Astrocyte of the spinal cord (primary cell): ENCODE measurements at places on chromosomes 2 and 18.

- no peak for DNase-seq
These were observed 80.1 kb downstream of the KCNS3 start for GRCh38 chr2:17958466-17959092.

DNA sequence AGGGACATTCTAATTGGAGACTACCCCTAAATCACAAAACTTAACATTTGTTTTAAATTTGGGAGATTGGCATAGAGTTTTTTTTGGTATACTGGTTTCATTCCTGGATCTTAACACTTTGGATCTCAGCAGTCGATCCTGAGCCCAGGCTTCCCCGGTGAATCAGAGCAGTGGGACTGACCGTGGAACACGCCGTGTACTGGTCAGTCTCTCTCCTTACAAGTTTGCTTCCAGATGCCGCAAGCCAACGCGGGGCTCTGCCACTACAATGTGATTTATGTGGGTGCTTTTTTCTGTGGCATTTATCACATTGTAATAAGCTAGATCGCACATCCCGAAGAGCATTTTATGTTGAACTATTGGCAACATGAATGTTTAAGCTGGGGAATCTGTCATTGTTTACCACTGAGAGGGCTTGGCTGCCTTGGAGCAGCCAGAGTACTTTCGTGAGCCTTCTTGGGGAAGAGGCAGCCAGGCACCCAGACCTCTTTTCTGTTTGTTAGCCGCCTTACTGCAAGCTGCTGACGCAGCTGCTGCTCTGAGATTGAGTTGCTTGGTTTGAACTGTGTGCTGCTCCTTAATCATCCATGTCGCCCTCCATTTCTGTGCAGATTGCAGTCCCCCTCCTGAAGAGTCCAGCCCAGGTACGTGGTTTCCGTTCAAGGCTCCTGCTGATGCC lies 49.3 kb downstream of the COA5 start:
- DNase-seq: peak; percentile 5

- DNase-seq: no peak
These were observed 219.3 kb upstream of the TMEFF2 start for GRCh38 chr2:192413812-192414681.

- DNase-seq: no peak
These were observed 961.4 kb downstream of the DSC3 start for GRCh38 chr18:30081122-30081521.

- DNase-seq: no peak
These were observed 843.6 kb downstream of the TRIB2 start for GRCh38 chr2:13560322-13560721.

- no peak for DNase-seq
These were observed 119.7 kb downstream of the RDH14 start for GRCh38 chr2:18440777-18441176.

GRCh38 chr2:199452260-199452990 lies 5.3 kb downstream of the SATB2 start:
- DNase-seq: no peak

- no peak for DNase-seq
These were observed 344.3 kb downstream of the CYP26B1 start for GRCh38 chr2:71803398-71803797.

GRCh38 chr2:6025391-6025790 lies 333.2 kb downstream of the SOX11 start:
- DNase-seq: no peak

- peak; percentile 76 for DNase-seq
These were observed 25.7 kb downstream of the TMEM177 start for GRCh38 chr2:119704670-119705120.

GRCh38 chr18:28905509-28905908 lies 728.6 kb upstream of the CDH2 start:
- DNase-seq: peak; percentile 35

GRCh38 chr2:176612736-176613135 lies 343.5 kb downstream of the MTX2 start:
- DNase-seq: peak; percentile 22

DNA sequence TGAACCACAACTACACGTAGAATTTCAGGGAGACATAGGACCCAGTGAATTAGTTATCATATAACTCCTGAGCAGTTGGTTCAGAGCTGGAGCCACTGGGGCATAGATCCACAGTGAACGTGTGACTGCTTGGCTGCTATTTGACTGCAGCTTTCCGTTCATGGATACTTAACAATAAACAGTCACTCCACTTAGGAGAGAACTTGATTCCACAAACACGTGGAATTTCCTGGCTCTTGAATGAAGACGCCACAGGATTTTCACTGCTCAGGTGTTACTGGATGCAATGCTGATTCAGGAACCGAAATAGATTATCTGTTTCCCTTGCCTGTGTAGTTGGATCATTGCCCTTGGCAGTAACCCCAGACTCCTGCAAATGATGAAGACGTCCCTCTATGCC lies 679.1 kb upstream of the ZEB2 start:
- no peak for DNase-seq

DNA sequence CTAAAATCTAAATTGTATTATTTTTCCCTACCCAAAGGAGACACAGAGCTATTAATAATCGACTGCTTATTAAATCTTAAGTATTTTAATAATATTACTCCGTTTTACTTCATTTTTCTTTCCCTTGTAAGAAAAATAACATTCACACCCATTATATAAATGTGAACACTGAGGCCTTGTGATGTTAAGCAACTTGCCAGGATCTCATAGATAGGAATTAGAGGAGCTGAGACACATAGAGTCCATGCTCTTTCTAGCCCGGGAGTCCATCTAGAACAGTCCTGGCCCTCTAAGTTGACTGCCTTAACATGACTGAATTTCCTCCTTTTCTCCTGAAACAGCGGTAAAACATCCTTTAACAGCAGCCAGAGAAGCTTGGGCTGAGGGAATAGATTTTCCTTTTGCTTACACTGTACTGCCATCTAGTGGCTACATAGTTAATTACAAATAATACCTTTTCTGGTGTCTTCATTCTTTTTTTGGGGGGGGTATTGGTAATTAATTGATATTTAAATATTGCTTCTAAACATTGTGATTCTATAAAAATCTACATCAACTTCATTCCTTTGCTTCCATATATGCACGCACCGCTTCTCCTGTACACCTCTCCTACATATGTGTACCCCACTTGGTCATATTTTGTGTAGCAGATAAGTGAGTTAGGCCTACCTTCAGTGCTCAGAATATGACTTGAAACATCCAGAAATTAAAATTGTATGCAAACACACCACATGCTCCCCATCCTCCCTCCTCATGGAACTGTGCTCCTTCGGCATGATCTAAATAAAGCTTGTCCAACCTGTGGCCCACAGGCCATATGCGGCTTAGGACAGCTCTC lies 125.8 kb upstream of the HNMT start:
- DNase-seq: peak; percentile 57

GRCh38 chr2:207593277-207593676 lies 31.9 kb downstream of the METTL21A start:
- no peak for DNase-seq

GRCh38 chr2:106521016-106521415 lies 33.9 kb downstream of the CD8B2 start:
- no peak for DNase-seq

DNA sequence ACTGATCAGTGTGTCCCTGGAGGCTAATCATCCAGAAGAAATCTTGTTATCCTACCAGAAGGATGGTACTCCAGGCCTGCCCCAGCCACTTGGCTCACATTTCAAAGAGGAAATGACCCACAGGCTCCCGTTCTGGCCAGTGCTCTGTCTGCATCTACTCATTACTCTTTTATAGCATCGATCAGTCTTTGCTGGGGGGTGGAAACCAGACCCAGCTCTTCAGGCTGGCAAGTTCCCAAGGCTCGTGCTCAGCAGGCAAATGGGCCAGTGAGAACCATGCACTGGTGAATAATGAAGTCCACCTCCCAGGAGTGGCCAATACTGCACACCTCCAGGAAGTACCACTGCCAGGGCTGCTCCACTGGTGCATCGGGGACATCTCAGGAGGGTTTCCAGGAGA lies 38.8 kb downstream of the DNER start:
- no peak for DNase-seq

- DNase-seq: no peak
These were observed 864.6 kb downstream of the SUCLG1 start for GRCh38 chr2:83594241-83595120.

DNA sequence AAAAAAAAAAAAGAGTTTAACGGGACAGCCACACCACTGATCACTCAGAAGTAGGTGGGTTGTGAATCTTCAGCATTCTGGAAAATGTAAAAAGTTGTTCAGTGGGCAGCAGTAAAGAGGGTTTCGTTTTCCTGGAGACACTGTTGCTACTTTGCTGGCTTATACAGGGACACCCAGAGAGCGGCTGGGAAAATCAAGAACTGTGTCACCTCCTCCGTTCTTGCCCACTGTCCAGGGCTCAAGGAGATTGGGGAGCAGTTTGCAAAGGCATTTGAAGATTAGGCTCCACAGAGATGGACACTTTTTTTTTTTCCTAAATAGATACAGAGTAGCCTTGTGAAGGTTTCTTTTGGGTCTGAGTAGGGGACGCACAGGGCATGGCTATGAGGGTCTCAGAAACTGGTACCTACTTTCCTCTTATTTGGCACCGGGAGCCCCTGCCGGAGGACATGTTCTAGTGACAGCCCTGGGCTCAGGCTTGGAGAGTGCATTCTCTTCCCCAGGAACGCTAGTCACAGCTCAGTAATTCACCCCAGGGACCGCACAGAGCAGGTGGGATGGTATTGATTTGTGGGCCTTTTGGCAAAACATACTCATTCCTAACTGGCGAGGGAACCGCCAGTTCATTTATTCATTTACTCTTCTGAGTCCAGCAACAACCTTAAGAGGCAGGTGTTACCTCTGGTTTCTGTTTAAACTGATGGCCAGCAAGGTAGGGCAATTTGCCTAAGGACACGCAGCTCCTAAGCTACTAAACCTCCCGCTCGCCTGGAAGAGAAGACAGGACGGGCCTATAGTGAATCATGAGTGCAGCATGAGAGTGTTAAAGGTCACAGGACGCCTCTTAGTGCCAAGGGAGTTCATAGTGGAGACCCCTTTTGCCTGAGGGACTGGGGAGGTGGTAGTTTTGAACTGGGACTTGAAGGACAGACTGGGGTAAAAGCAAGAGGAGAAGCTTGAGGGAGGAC lies 53.1 kb downstream of the HPCAL1 start:
- no peak for DNase-seq

DNA sequence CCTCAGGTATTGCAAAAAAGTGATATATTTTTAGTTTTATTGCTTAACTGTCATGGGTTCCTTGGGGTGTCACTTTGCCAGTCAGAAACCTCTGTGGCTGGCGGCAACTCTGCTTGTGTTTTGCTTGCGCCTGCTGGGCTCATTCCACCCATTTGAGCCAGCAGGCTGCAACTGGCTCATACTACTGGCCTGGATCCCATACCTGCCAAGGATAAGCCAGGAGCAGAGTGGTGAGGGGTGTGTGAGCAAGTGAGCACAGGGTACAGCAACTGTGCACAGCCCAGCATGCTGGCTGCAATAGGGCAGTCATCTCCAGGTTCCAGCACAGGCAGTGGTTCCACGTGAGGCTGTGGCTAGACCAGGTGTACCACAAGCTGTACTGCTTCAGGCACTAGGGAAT lies 687.5 kb downstream of the NYAP2 start:
- DNase-seq: no peak

DNA sequence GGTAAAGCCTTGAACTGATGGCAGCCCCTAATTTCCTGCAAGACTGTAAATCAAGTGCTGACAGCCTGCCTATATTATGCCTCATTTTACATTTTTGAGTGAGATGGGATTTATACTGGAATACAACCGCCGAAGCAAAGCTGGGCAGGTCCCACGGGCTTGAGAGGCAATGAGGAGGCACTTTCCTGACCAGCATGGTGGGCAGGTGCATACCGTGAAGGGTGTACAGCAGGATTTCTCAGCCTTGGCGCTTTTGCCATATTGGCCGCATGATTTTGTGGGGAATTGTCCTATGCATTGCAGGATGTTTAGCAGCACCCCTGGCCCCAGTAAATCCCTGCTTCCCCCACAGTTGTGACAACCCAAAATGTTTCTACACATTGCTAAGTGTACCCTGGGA lies 22.8 kb downstream of the CEP68 start:
- DNase-seq: no peak

- peak; percentile 58 for DNase-seq
These were observed 20.5 kb upstream of the KIF1A start for GRCh38 chr2:240840435-240841060.

GRCh38 chr18:48790869-48791635 lies 159.7 kb downstream of the SMAD7 start:
- DNase-seq: no peak

GRCh38 chr18:60732143-60732542 lies 359.6 kb upstream of the MC4R start:
- DNase-seq: no peak

- DNase-seq: no peak
These were observed 126.3 kb upstream of the TACR1 start for GRCh38 chr2:75325594-75325993.

DNA sequence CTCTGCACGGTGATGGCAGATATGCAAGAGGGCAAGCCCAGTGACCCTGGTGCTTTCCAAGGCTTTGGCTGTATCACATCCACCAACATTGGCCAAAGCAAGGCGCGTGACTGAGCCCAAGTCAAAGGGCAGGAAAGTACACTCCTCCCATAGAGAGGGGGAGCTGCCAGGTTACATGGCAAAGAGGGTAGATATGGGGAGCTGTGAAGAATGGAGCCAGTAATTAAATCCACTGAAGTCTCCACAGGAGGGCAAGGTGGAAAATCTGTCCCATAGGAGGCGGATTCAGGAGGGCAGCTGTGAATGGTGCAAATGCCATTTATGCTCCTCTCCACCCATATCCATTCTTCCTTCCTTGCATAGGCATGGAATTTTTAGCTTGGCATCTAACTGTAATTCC lies 44.6 kb upstream of the THOC1 start:
- DNase-seq: no peak

DNA sequence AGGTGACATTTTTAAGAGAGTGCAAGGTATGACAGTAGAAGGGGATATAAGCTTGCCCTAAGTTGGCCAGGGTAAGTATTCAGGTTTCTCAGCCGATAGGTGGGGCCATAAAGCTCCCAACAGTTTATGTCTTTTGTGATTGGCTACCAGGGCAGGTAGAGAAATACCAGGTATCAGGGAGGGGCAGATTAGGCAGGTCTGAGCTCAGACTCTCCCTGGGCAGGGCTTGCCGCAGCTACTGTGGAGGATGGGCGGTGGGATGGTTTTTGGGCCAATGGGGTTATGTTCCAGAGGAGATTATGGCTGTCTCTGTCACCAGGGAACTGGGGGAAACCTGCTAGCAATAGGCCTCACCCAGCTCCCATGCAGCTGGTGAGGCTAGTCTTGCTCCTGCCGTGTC lies 211.6 kb downstream of the PTH2R start:
- no peak for DNase-seq

GRCh38 chr2:181106789-181107627 lies 126.6 kb downstream of the UBE2E3 start:
- peak; percentile 95 for DNase-seq

DNA sequence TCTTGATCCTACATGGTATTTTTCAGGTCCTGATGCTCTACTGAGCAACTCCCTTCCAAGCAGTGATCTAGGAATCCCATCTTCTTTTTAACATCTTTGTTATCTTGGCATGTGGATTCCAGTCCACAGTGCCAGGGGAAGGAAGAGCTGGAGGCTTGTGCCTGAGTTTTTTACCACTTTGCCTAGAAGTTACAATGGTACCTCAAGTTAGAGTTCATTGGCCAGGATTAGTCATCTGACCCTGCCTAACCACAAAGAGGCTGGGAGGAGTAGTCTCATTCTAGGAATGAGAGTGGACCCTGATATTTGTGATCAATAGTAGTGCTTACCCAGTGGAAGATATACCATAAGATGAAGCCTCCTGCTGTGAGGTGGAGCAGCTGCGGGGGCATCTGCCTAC lies 109.3 kb downstream of the ADCYAP1 start:
- no peak for DNase-seq

GRCh38 chr2:953975-954686 lies 3.5 kb downstream of the SNTG2 start:
- DNase-seq: peak; percentile 24
